ENCODE measurements at places on chromosomes 4 and X. TPM values are rescaled to one million over a fixed set of nuclear protein-coding genes. Genes with fewer than 3 reads are reported as not detected.

Gene ARHGAP6
- polyA plus RNA-seq = 0.40 TPM

Gene LRCH2
- not detected for polyA plus RNA-seq

Gene MAP9
- polyA plus RNA-seq = not detected

Gene RTL3
- not detected for polyA plus RNA-seq

Gene SMR3B
- polyA plus RNA-seq = not detected

DNA sequence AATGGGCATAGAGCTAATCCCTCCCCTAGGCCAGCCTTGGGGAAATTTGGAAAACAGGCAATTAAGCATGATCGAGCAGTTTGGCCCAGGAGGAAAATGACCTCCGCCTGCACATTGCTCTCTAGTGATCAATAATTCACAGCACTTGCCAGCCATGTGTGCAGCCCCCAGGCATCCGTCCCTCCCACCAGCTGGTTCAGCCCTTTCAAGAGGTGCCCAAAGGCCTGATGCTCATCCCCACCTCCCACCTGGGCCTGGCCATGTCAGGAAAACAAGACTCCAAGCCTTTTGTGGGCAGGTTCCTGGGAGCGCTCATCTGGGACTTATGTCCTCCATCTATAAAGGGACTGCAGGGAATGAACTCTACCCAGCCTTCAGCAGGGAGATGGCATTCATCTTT, 17.5 kb upstream of the PPP2R2C start:
- H3K4me3 ChIP-seq = no peak overlapping the region
- no peak overlapping the region for H3K27ac ChIP-seq
- no peaks in the 10 kb centered on the region for H3K36me3 ChIP-seq
- no peaks in the 10 kb centered on the region for H3K4me1 ChIP-seq
- no peaks in the 10 kb centered on the region for H3K27me3 ChIP-seq

- H3K4me3 ChIP-seq = no peak overlapping the region
- H3K27ac ChIP-seq = no peak overlapping the region
- no peaks in the 10 kb centered on the region for H3K4me1 ChIP-seq
- H3K27me3 ChIP-seq = peaks cover 15% of the 10 kb centered on the region
- no peaks in the 10 kb centered on the region for H3K36me3 ChIP-seq
- DNase-seq = no peak
Measured at GRCh38 chrX:133812402-133812801, 173.0 kb downstream of the GPC3 start.

DNA sequence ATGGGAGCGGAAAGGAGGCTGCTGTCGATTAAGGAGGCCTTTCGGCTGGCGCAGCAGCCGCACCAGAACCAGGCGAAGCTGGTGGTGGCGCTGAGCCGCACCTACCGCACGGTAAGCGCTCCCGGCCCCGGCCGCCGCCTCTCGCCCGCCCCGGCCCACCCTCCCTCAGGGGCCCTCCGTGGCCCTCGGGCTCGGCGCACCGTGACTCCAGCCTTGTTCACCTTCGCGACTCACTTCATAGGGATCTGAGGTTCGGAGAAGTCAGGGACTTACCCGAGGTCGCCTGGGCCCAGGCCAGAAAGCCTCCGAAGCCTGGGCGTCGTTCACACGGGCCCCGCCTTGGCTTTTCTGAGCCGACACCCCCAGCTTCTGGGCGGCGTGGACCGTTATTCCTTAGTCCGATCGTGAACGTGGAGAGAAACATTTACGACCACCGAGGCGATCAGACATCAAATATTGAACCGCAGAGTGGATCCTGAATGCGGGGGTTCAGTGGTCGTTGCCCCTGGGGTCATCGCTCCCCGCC, 362 bp downstream of the NCAPG start:
- no peaks in the 10 kb centered on the region for H3K27me3 ChIP-seq
- peak overlapping the region; percentile 39 for H3K27ac ChIP-seq
- DNase-seq = no peak
- H3K4me3 ChIP-seq = peak overlapping the region; percentile 77
- peaks cover 68% of the 10 kb centered on the region for H3K4me1 ChIP-seq

- H3K27ac ChIP-seq = no peak overlapping the region
- H3K4me3 ChIP-seq = no peak overlapping the region
- no peak for DNase-seq
- H3K27me3 ChIP-seq = no peaks in the 10 kb centered on the region
- H3K36me3 ChIP-seq = no peaks in the 10 kb centered on the region
- H3K4me1 ChIP-seq = no peaks in the 10 kb centered on the region
Measured at GRCh38 chr4:53602390-53602789, 11.1 kb upstream of the LNX1 start.

DNA sequence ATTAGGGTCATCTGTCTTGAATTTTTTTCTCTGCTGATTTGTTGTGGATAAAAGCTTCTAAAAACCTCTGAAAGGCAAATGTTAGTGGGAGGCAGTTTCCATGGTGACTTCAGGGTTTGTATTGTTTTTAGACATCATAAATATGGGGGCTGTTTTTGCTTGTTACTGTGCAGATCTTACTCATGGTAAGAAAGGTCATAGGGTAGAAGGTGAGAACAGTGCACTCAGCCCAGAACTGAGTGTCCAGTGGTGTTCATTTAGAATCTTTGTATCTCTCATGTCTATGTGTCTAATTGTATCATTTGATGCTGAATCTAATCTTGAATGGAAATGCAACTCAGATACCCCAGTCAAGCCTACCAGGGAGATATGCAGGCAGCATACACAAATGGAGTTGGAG, 609.8 kb downstream of the ZNF674 start:
- no peak for DNase-seq
- H3K27ac ChIP-seq = no peak overlapping the region
- no peak overlapping the region for H3K4me3 ChIP-seq
- no peaks in the 10 kb centered on the region for H3K36me3 ChIP-seq
- H3K27me3 ChIP-seq = no peaks in the 10 kb centered on the region
- no peaks in the 10 kb centered on the region for H3K4me1 ChIP-seq

DNA sequence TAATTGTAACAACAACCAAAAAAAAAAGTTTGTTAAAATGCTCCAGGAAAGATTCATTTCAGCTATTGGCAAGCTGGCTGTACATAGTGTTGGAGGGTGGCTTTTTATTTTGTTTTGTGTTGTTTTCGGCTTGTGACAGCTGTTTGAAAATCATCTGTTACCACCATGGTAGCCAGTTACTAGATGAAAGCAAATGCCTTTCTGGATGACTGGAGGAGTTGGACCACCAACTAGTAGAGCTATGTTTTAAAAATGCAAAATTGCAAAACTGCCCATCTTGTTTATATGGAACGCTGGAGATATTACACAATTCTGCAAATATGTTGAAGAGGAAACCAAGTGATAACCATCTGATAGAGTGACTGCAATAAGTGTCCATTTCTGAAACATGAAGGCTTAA, 53.2 kb upstream of the TNIP3 start:
- no peak for DNase-seq
- H3K36me3 ChIP-seq = no peaks in the 10 kb centered on the region
- no peaks in the 10 kb centered on the region for H3K4me1 ChIP-seq
- H3K4me3 ChIP-seq = no peak overlapping the region
- no peak overlapping the region for H3K27ac ChIP-seq
- no peaks in the 10 kb centered on the region for H3K27me3 ChIP-seq

DNA sequence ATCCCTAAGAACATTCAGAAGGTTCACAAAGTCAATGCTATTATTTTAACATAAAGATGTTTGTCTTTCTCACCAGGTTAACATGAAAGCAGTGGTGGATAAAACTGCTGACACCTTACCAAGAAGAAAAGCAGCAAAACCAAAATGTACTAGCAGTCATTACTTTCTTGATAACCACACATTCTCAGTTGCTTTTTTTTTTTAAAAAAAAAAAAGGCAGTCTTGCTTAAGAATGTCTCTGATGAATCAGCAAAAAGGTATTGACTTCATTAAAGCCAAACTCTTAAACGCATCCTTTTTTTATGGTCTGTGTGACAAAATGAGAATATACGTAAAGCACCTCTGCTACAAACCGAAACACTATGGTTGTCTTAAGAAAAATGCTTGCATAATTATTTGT, 31.9 kb downstream of the CDKL2 start:
- no peak overlapping the region for H3K27ac ChIP-seq
- H3K4me1 ChIP-seq = peaks cover 2% of the 10 kb centered on the region
- H3K36me3 ChIP-seq = no peaks in the 10 kb centered on the region

- no peak overlapping the region for H3K4me3 ChIP-seq
- no peaks in the 10 kb centered on the region for H3K36me3 ChIP-seq
- no peak for DNase-seq
- H3K27ac ChIP-seq = no peak overlapping the region
- no peaks in the 10 kb centered on the region for H3K4me1 ChIP-seq
- H3K27me3 ChIP-seq = peaks cover 7% of the 10 kb centered on the region
Measured at GRCh38 chrX:69126642-69127041, 38.6 kb downstream of the PJA1 start.

GRCh38 chr4:80026100-80026499, 46.9 kb downstream of the ANTXR2 start:
- H3K4me1 ChIP-seq = no peaks in the 10 kb centered on the region
- H3K4me3 ChIP-seq = no peak overlapping the region
- H3K36me3 ChIP-seq = peaks cover 90% of the 10 kb centered on the region
- DNase-seq = peak; percentile 36

- no peaks in the 10 kb centered on the region for H3K27me3 ChIP-seq
- H3K36me3 ChIP-seq = peaks cover 3% of the 10 kb centered on the region
- DNase-seq = no peak
- no peak overlapping the region for H3K27ac ChIP-seq
Measured at GRCh38 chr4:40581254-40582140, 48.2 kb downstream of the RBM47 start.

DNA sequence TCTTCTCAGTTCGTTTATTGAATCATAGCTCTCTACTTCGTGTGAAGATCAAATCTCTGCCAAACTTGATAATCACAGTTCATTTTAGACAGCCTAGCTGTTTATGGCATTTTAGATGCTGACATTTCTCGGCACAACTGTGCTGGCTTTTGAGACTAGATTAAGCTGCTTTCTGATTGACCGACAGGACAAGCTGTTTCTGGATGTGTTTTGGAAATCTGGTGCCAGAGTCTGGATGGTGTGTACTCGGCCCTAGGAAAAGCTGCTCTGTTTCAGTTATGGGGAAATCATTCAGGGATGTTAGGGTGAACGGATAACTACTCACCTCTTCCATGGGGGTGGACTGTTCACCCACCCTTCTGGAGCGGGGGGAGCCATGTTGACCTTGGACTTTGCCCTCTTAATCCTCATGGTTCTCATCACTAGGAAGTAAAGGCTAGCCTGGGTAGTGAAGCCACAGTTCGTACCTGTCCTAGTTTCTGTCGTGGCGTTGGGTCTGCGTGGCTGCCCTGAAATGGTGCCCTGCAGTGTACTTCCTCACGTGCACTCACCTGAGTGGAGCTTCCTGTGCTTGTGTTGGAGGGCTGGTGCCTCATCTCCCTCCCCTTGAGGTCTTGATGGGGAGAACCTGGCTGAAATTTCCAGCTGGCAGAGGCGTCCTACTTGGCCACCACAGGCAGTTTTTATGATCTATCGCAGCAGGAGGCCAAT, 13.7 kb upstream of the WDR1 start:
- H3K27me3 ChIP-seq = no peaks in the 10 kb centered on the region
- H3K36me3 ChIP-seq = no peaks in the 10 kb centered on the region
- no peak overlapping the region for H3K4me3 ChIP-seq
- DNase-seq = no peak
- no peaks in the 10 kb centered on the region for H3K4me1 ChIP-seq
- H3K27ac ChIP-seq = no peak overlapping the region

- no peaks in the 10 kb centered on the region for H3K36me3 ChIP-seq
- no peak overlapping the region for H3K27ac ChIP-seq
- no peak for DNase-seq
- H3K4me1 ChIP-seq = no peaks in the 10 kb centered on the region
- H3K27me3 ChIP-seq = no peaks in the 10 kb centered on the region
- no peak overlapping the region for H3K4me3 ChIP-seq
Measured at GRCh38 chrX:38594434-38594833, 33.1 kb downstream of the TSPAN7 start.

DNA sequence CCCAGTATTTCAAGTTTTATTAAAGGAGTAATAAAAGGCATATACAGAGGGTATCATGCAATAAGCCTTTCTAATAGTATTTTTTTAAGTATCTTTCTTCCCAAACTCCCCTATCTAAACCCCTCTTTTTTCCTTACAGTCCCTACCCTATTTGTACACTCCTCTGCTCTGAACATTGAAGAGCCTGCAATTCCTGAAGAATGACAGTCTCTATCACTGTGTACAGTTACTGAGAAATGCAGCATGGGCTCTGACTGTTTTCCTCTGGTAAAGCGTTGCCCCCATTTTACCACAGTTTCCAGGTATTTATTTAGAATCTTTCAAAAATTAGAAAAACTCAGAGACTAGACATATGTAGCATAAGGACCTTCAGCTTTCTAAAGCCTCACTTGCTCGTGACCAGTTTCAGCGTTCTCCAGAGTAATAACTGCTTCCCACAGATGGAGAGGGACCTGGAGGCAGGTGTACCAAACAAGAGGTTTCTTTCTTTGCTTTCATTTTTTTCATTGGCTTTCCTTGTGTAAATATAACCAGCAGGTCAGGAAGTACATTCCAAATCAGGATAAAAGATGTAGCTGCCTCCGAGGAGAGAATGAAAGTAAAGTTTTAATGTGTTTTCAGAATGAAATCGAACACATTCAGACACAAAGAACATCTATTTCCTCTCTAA, 230.8 kb downstream of the CFAP299 start:
- H3K27ac ChIP-seq = no peak overlapping the region
- no peak for DNase-seq
- no peak overlapping the region for H3K4me3 ChIP-seq
- H3K36me3 ChIP-seq = no peaks in the 10 kb centered on the region
- H3K27me3 ChIP-seq = no peaks in the 10 kb centered on the region
- H3K4me1 ChIP-seq = no peaks in the 10 kb centered on the region

- peaks cover 45% of the 10 kb centered on the region for H3K4me1 ChIP-seq
- H3K27me3 ChIP-seq = no peaks in the 10 kb centered on the region
- peaks cover 10% of the 10 kb centered on the region for H3K36me3 ChIP-seq
Measured at GRCh38 chrX:118694638-118695037, 32.8 kb upstream of the IL13RA1 start.

DNA sequence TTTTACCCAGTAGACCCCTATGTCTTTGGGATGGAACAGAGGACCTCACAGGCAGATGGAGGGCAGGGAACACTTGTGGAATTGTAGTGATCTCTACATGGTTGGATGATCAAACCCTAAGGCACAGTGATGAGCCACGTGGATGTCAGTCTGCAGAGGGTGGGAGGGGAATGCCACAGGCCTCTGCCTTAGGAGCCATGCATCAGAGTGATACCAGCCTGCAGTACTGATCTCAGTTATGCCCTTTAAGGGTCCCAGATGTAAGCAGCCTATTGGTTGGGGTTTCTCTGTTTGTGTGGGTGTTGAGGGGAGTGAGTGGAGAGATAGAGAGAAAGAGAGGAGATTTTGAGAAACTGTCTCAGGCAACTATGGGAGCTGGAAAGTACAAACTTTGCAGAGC, 39.9 kb upstream of the XAGE1B start:
- H3K27ac ChIP-seq = no peak overlapping the region
- no peaks in the 10 kb centered on the region for H3K4me1 ChIP-seq
- H3K4me3 ChIP-seq = no peak overlapping the region
- H3K36me3 ChIP-seq = no peaks in the 10 kb centered on the region
- no peak for DNase-seq

GRCh38 chrX:131831185-131831520, 191.9 kb upstream of the STK26 start:
- H3K27ac ChIP-seq = peak overlapping the region; percentile 65
- DNase-seq = no peak
- peak overlapping the region; percentile 46 for H3K4me3 ChIP-seq
- peaks cover 18% of the 10 kb centered on the region for H3K4me1 ChIP-seq
- H3K36me3 ChIP-seq = no peaks in the 10 kb centered on the region

Data from CD14-positive monocyte (primary cell).